Glomerular endothelial cell (primary cell): ENCODE measurements at places on chromosomes 7 and 10. TPM values are rescaled to one million over a fixed set of nuclear protein-coding genes. Genes with fewer than 3 reads are reported as not detected.

Gene FXYD4
- not detected in 2 replicates for total RNA-seq

Gene CALHM2
- total RNA-seq = 12.0 and 14.5 TPM in 2 replicates

Gene SPDYE1
- not detected in 2 replicates for total RNA-seq

Gene FAM25G
- total RNA-seq = not detected in 2 replicates

Gene GIMAP1
- 6.5 and 12.1 TPM in 2 replicates for total RNA-seq

Gene PAPOLB
- not detected in 2 replicates for total RNA-seq

GRCh38 chr10:20988357-20988983, 91.4 kb upstream of the NEBL start:
- DNase-seq = no peak

- no peak for DNase-seq
These were observed 365.6 kb downstream of the WDR11 start for GRCh38 chr10:121216721-121217181.

GRCh38 chr10:24408365-24408764, 199.4 kb downstream of the KIAA1217 start:
- DNase-seq = no peak

GRCh38 chr7:27312820-27313219, 70.2 kb downstream of the EVX1 start:
- DNase-seq = no peak

GRCh38 chr7:105297985-105298384, 90.7 kb downstream of the SRPK2 start:
- no peak for DNase-seq

DNA sequence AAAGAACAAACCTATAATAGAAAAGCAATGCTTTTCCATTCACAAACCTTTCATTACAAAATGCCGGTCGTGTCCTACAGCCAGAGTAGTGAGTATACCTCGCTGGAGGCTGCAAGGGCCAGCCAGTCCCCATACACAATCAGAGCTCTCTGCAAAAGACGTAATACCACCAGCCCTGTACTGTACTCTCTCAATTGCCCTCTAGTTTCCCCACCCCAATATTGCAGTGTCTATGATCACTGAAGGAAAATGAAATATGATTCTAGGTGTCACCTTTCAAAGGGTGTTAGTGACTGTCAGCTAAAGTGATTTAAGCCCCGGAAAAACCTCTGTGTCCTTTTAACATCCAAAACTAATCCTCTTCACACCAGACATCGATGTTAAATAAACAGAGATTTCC, 24.8 kb downstream of the PLXNA4 start:
- DNase-seq = no peak

- no peak for DNase-seq
These were observed 9.0 kb upstream of the GPR141 start for GRCh38 chr7:37674531-37674930.

DNA sequence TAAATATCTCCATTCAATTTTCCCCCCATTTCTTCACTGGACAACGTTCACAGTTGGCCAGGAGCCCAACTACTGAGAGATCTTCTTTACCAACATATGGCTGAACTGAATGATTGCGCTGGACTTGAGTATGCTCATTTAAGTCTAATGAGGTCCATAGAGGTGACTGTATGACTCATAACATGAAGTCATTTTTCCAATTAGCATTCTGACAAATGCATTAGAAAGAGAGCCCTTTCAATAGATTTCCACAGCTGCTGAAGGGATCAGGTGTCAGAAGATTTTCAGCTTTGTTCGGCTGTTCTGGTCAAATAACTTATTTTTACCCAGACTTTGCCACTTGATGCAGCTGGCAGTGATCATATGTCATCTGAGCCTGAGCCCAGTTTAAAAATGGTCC, 438.0 kb downstream of the ETV1 start:
- DNase-seq = no peak

DNA sequence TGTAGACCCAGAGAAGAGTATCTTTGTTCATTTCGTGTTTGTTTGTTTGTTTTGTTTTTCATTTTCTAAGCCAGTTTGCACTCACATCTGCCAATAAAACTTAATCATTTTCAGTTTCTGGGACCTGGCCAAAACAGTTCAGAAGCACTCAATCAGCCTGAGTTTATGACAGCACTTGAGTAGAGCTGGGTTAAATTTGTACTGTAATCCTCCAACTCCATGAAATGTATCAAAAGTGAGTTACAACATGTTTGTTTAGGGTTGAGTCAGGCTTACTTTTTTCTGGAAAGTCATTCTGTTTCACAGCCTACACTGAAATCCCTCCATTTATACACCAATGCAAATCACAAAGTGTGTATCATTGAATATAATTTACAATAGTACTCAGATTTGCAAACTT, 91.9 kb downstream of the ZWINT start:
- no peak for DNase-seq

DNA sequence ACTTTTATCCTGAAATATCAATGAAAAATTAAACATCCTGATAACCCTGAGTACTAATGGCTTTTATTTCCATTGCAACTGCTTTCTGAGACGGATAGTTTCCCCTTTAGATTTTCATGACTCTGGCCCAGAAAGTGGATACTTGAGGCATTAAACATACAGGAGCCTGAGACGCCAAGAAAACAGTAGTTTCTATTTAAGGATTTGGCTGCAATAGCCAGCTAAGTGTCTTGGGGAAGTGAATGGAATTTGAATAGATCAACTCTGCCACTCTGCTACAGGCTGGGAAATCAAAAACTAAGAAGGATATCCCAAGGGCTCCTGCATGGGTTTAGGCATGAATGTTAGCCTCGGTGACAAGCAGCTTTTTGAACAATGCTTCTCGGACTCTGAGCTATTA, 24.7 kb upstream of the GPAM start:
- no peak for DNase-seq

DNA sequence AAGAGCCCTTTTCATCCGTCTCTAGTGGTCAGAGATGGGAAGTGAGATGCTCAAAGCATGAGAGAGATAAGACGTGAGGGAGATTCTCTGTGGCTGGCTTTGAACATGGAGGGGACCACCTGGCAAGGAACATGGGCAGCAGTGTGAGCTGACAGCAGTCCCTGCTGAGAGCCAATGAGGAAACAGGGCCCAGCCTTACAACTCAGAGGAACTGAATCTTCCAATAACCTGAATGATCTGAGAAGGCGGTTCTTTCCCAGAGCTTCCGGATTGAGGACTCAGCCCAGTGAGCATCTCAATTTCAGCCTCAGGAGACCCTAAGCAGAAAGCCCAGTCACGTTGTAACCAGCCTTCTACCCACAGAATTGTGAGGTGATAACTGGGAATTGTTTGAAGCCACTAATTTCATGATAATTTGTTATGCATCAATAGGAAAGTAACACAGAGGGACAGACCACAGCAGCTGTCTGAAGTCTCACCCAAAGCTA, 33.9 kb upstream of the IKZF1 start:
- DNase-seq = no peak

DNA sequence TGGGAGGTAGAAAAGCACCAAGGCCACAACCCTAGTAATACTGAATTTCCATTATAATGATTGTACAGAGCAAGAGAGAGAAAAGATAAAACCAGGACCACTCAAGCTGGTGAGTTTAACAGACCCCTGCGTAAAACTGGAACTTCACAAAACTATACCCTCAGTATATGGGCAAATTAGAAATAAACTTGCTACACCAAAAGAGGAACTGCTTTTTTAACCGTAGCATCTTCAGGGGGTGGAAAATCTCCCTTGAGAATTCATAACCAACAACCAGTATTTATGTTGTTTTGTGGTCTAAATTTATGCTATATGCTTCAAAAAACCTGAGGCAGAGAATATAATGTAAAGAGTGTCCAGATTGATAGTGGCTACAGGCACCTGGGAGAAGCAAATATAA, 171.2 kb downstream of the SGMS1 start:
- no peak for DNase-seq
